ENCODE measurements at places on chromosomes 3 and 15. TPM values are rescaled to one million over a fixed set of nuclear protein-coding genes. Genes with fewer than 3 reads are reported as not detected.

The CP gene
- 1.0 TPM for total RNA-seq

The TGM5 gene
- total RNA-seq, result not detected

- no peak for DNase-seq
Measured at GRCh38 chr15:48170981-48171380, 7.1 kb downstream of the MYEF2 start.

The FAM3D gene
- total RNA-seq, result 0.51 TPM

The CIDEC gene
- total RNA-seq, result not detected

DNA sequence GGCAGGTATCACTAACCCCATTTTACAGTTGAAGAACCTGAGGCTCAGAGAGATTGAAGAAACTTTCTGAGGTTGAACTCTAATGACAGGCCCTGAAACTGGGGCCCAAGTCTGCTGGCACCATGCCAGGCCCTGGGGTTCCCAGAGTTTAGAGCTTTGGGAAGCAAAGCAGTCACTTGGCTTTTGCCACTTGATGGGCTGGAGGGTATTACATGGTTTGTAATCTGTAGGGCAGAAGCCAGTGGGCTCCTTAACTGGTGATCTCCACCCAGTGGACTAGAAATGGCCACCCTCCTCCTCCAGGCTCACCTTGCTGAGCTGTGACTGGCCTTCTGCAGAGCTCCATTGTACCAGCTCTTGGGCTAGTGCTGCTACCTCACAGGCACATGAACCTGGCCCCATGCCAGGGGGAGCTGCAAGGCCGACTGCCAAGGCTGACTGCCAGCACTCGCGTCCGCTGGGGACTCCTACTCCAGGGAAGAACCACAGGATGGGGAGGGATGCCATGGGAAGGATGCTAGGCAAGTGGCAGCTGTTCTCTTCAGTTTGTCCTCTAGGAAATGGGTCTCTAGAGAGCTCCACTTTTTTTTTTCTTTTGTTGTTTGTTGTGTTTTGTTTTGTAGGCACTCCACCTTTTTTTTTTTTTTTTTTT, 104.8 kb downstream of the ETFA start:
- peak; percentile 90 for DNase-seq
